Epithelial cell of proximal tubule (primary cell): ENCODE measurements at places on chromosomes 2 and 18.

- DNase-seq: no peak
These were observed 143.0 kb downstream of the TANC1 start for GRCh38 chr2:159111346-159111927.

DNA sequence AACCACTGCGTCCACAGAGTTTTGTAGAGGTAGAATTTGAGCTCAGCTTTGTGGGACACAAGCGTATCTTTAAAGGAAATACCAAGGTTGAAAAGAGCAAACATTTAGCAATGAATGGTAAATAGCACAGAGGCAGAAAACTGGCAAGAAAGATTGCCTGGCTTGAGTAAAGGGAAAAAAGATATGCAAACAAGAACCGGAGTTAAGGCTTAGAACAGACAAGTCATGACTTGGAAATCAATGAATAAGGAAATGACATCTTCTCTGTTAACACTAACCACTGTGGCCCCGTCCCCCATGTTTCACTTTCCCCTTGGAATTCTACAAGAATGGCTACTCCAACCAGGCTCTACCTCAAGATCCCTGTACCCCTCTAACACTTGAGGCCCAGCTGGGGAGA lies 3.8 kb downstream of the STAM2 start:
- DNase-seq: no peak

- no peak for DNase-seq
These were observed 364.5 kb downstream of the IRS1 start for GRCh38 chr2:226435146-226435545.

DNA sequence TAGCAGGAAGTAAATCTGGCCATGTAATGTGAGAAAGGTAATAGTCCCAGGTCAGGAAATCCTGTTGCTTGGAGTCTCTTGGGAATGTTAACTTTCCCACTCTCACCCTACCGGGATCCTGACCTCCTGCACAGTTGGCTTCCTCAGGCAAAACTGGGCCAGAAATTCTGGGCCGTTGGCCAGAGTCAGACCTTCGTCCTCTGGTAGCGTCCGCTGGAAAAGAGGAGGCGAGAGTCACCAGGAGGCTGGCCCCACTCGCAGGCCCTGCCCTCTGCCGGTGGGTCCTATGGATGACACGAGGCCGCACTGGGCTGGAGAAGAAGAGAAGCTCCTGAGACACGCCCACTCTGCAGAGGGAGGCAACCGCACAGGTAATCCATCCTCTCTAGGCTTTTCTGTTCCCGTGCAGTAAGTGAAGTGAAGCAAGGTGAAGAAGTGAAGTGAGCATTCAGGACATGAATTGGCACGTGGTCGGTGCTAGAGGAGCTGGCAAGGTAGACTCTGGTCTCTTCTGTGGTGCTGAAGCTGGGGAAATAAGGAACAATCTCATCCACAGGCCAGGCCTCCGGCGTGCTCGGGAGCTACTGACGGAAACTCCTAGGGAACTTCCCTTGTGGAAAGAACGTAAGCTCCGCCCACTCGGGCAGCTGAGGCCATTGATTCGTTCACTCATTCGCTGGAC lies 182.7 kb upstream of the GLI2 start:
- DNase-seq: no peak

- no peak for DNase-seq
These were observed at the start of gene CELF4 for GRCh38 chr18:37565101-37565976. TSS of gene CELF4 (minus strand) at chr18:37565798.

DNA sequence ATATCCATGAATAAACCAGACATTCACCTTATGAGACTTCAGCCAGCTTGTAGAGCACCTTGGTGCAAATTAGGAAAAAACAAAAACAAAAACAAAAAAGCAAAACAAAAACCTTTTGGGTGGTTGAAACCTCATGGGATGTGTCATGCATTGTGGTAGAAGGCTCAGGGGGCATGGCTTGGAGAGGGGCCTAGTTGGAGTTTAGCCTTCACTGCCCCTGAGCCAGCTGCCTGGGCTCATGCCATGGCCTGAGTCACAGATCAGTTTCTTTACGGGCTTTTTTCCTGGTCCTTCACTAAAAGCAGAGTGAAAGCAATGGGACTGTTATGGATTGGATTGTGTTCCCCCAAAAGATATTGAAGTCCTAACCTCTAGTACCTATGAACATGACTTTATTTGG lies 22.0 kb upstream of the DAPL1 start:
- DNase-seq: no peak

DNA sequence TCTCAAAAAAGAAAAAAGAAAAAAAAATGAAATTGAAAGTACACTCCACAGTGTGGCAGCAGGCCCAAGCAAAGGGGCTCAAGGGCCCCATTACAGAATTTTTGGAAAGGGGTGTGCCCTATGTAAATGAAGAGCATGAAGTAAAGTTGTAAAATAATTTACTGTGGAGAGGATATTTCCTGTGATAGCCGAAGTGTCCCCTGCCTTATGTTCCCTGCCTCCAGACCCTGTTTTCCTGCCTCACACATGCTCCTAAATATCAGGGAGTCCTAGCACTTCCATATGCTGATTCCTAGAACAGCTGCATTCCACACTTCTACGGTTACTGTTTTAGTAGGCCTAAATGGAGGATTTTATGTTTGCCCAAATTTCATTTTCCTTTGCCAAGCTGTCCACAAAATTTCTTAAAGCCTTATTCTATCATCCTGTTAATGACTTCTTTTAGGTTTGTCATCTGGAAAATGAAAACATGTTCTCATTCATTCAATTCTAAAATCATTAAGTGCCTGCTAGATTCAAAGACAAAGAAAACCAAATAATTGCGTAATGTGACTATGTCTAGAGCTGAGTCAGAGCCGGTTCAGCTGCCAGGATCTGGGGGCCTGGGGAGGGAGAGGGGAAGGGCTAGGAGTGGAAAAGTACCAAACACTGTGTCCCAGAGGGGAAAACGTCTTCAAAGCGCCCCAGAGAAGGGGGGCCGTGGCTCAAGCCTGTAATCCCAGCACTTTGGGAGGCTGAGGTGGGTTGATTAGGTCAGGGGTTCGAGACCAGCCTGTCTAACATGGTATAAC lies 25.9 kb upstream of the IMPA2 start:
- peak; percentile 72 for DNase-seq

GRCh38 chr18:30489890-30490643 lies 552.5 kb downstream of the DSC3 start:
- no peak for DNase-seq

DNA sequence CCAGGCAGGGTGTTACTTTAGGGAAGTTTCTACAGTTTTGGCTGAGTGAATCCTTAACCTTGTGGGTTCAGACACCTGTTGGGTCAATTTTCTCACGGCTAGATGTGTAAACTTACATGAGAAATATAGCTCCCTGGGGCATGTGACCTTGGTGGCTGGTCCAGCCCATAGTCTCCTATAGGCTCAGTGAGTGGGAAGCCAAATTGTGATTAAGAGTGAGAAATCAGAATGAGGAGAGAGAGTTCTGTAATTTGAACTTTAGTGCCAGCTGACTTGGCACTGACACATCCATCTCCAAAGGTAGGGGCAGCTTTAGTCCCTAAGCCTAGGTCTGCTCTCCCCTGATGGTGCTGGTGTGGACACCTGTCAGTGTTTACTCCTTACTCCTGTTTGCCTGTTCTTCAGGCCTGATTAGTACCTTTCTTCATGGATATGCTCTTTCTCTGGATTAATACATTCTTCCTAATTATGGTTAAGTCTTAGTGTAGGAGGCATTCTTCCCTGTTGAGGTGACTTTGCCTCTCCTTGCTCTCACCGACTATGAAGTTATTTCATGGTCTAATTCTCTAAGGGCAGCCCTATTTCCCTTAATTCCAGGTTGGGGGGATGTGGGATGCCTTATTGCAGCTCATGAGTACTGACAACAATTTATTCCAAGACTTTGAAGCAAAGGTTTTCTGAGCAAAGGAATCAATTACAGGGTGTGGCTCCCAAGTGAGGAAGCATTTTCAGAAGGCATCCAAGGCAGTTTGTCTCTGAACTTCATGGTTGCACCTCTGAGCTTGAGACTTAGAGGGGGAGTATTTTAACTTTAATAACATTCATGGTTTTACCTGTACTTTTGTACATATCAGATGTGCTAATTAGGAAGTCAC lies 177.3 kb downstream of the DYSF start:
- no peak for DNase-seq

DNA sequence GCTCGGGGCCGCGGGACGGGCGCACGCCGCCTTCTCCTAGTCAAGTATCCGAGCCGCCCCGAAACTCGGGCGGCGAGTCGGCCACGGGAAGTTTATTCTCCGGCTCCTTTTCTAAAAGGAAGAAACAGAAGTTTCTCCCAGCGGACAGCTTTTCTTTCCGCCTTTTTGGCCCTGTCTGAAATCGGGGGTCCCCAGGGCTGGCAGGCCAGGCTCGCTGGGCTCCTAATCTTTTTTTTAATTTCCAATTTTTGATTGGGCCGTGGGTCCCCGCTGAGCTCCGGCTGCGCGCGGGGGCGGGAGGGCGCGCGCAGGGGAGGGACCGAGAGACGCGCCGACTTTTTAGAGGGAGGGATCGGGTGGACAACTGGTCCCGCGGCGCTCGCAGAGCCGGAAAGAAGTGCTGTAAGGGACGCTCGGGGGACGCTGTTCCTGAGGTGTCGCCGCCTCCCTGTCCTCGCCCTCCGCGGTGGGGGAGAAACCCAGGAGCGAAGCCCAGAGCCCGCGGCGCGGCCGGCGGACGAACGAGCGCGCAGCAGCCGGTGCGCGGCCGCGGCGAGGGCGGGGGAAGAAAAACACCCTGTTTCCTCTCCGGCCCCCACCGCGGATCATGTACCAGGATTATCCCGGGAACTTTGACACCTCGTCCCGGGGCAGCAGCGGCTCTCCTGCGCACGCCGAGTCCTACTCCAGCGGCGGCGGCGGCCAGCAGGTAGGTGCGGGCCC lies 617 bp downstream of the FOSL2 start:
- DNase-seq: no peak

DNA sequence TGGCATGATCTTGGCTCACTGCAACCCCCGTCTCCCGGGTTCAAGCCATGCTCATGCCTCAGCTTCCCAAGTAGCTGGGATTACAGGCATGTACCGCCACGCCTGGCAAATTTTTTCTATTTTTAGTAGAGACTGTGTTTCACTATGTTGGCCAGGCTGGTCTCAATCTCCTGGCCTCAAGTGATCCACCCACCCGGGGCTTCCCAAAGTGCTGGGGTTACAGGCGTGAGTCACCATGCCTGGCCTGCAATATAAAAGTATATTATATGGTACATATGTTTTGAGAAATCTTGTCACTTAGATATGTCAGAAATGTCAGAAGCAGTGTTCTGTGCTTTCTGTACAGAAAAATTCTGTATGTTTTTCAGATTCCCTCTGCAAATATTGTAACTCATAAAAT lies 19.2 kb upstream of the XPO1 start:
- no peak for DNase-seq

GRCh38 chr2:85723707-85724360 lies 29.7 kb downstream of the GNLY start:
- no peak for DNase-seq

GRCh38 chr2:28053597-28053996 lies 163.1 kb downstream of the BABAM2 start:
- DNase-seq: no peak
